ENCODE measurements at places on chromosomes 1 and 21.

DNA sequence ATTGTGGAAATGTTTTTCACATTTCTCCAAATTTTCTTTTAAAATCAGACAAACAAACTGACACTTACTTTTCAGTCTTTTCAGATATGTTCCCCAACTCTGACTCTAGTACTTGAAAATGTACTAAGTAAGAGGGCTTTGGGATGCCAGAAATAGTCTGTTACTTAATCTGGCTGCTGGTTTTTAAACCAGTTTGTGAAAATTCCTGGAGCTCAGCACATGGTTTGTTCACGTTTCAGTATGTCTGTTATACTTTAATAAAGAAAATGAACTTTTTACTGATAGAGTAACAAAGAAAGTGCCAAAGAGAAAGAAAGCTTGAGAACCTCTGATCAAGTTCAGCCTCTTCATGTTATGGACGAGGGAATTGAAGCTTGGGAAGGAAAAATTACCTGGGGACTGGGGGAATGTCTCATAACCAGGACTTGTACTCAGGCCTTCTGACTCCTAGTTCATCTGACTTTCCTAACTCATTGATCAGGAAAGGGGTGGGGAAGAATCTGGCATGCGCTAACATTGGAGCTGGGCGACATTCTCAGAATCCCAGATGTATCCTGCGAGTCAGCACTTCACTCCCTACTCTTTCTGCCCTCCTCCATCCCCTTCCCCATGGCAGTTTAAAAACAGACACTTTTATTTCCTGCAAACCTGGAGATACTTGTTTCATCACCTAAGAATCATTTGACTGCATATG, 30.8 kb upstream of the DNAJC6 start:
- peak; percentile 68 for DNase-seq
- H3K27me3 ChIP-seq: no peaks in the 10 kb centered on the region
- H3K4me1 ChIP-seq: peaks cover 15% of the 10 kb centered on the region
- peak overlapping the region; percentile 73 for H3K4me3 ChIP-seq
- no peaks in the 10 kb centered on the region for H3K36me3 ChIP-seq

DNA sequence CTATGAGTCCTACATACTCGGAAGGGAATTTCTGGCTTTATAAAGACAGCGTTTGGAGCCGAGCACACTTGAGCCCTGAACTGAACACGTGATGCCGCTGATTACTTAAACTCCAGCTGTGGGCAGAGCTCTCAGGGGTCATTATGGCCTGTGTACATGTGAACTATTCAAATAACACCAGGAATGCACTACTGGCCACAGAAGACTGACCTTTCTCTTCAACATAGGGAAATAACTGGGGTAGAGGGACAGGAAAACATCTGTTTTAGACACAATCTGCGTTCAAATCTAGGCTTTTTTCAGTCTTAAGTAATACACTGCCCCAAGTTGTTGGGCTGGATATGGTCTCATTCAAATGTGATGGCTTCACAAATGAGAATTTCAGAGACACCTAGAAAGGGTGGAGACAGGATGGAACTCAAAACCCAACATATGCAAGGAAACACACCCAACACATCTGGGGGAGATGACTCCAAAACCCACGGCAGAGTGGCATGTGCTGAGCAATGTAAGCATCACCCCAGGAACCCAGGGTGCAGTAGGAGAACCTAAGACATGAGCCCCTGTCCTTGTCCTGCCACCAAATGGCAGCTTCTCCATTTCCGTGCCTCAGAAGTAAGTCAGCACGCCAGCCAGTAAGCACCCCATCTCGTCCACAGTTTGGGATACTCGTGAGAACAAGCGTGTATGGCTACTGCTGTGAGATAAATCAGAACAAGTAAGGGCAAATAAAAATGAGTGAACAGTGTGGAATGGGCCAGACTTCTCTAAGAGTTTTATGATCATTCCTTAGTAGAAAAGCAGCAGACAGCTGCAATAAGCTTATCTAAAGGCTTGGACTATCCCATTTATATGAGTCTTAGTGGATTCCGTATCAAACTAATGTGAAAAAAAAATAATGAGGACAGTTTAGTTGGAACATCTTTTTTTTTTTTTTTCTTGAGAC, 24.9 kb downstream of the NID1 start:
- H3K27ac ChIP-seq: no peak overlapping the region
- H3K27me3 ChIP-seq: no peaks in the 10 kb centered on the region
- no peaks in the 10 kb centered on the region for H3K36me3 ChIP-seq
- DNase-seq: no peak

DNA sequence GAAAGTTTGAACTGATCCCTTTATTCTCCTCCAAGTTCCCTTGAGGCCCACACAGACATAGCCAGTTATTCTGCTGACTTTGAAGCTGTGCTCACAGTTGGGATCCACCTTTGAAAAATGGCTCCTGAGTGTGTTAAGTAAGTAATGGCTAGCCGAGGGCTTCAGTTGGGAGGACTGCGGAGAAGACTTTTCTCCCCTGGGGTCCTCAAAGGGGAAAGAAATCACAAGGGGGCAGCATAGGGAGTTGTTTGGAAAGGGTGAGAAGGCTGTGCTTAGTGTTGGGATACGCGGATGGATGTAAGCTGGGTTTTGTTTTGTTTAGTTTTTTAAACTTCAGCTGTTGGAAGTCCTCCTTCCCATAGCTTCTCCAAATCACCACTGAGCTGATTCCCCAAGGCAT, 8.3 kb downstream of the PGM1 start:
- no peak overlapping the region for H3K4me3 ChIP-seq
- peak; percentile 62 for DNase-seq
- H3K27ac ChIP-seq: no peak overlapping the region
- peaks cover 10% of the 10 kb centered on the region for H3K4me1 ChIP-seq
- H3K27me3 ChIP-seq: no peaks in the 10 kb centered on the region
- peaks cover 9% of the 10 kb centered on the region for H3K36me3 ChIP-seq

GRCh38 chr1:202149566-202149965, 5.0 kb upstream of the ARL8A start:
- no peak for DNase-seq
- no peaks in the 10 kb centered on the region for H3K27me3 ChIP-seq
- no peak overlapping the region for H3K4me3 ChIP-seq
- H3K36me3 ChIP-seq: no peaks in the 10 kb centered on the region
- H3K27ac ChIP-seq: no peak overlapping the region

DNA sequence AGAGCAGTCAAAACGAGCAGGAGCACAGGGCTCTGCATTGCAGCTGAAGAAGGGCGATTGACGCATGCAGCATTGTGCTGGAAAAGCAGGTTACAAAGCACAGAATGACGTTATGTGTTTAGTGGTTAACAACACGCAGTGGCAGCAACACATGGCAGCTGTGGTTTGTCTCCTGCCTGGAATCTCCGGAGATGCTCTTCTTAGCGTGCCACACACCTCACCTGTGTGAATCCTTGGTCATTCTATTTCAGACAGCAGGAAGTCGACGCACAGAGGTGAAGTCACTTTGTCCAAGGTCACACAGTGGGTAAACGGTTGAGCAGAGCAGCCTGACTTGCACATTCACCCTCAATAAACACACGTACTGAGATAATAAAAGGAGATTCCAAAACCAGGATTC, 14.7 kb downstream of the OBSCN start:
- H3K36me3 ChIP-seq: peaks cover 71% of the 10 kb centered on the region
- peaks cover 3% of the 10 kb centered on the region for H3K4me1 ChIP-seq
- DNase-seq: no peak
- no peaks in the 10 kb centered on the region for H3K27me3 ChIP-seq
- no peak overlapping the region for H3K4me3 ChIP-seq

- H3K4me3 ChIP-seq: no peak overlapping the region
- H3K27me3 ChIP-seq: no peaks in the 10 kb centered on the region
- DNase-seq: peak; percentile 48
- H3K36me3 ChIP-seq: peaks cover 82% of the 10 kb centered on the region
- peak overlapping the region; percentile 38 for H3K27ac ChIP-seq
Measured at GRCh38 chr1:214380396-214380795, 99.4 kb downstream of the SMYD2 start.

- H3K27me3 ChIP-seq: peaks cover 8% of the 10 kb centered on the region
- H3K4me1 ChIP-seq: peaks cover 9% of the 10 kb centered on the region
- H3K36me3 ChIP-seq: no peaks in the 10 kb centered on the region
- no peak overlapping the region for H3K4me3 ChIP-seq
Measured at GRCh38 chr1:53176452-53177208, 20.0 kb upstream of the CPT2 start.

DNA sequence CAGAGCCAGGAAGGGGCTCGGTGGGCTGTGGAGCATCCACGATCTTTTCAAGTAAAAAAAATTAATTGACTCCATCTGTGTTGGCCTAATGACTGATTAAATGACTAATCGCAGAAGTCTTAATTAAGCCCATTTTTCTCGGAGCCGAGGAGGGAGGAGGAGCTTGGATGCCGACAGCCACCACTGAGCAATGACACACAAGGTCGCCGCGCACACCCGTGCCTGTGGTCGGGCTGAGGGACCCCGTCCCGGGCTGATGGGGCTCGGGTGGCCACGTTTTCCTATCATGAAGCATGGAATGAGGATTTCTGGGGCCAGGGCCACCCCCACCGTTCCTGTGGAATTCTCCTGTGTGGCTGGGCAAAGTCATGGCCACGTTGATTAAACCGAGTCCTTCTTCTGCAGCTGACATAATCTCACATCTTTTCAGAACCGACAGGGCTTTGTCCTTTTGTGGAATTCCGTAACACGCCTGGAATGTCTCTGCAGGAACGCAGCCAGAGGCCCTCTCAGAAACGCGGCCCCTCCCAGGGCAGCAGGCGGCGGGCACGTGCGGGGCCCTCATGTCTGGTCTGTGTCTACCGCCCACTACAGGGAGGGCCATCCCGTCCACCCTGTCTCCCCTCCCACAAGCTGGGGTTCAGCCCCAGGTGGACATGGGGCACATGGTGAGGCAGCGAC, 60.7 kb downstream of the MORN1 start:
- peak overlapping the region; percentile 66 for H3K27ac ChIP-seq
- H3K4me3 ChIP-seq: no peak overlapping the region
- H3K36me3 ChIP-seq: no peaks in the 10 kb centered on the region
- no peak for DNase-seq
- no peaks in the 10 kb centered on the region for H3K4me1 ChIP-seq

- H3K36me3 ChIP-seq: no peaks in the 10 kb centered on the region
- H3K27me3 ChIP-seq: no peaks in the 10 kb centered on the region
- DNase-seq: no peak
- no peaks in the 10 kb centered on the region for H3K4me1 ChIP-seq
- H3K27ac ChIP-seq: no peak overlapping the region
- no peak overlapping the region for H3K4me3 ChIP-seq
Measured at GRCh38 chr1:215932558-215932957, 365.5 kb downstream of the KCTD3 start.

- no peaks in the 10 kb centered on the region for H3K27me3 ChIP-seq
- no peak overlapping the region for H3K27ac ChIP-seq
- H3K4me3 ChIP-seq: no peak overlapping the region
- H3K4me1 ChIP-seq: peaks cover 3% of the 10 kb centered on the region
- H3K36me3 ChIP-seq: no peaks in the 10 kb centered on the region
Measured at GRCh38 chr1:240086726-240087125, 5.0 kb upstream of the FMN2 start.

- no peak overlapping the region for H3K4me3 ChIP-seq
- peaks cover 33% of the 10 kb centered on the region for H3K36me3 ChIP-seq
- H3K27ac ChIP-seq: no peak overlapping the region
- peak; percentile 79 for DNase-seq
- no peaks in the 10 kb centered on the region for H3K27me3 ChIP-seq
Measured at GRCh38 chr1:19439464-19440171, 45.7 kb downstream of the CAPZB start.

GRCh38 chr1:101188331-101188730, 48.5 kb upstream of the S1PR1 start:
- no peaks in the 10 kb centered on the region for H3K36me3 ChIP-seq
- no peak for DNase-seq
- no peak overlapping the region for H3K27ac ChIP-seq
- no peaks in the 10 kb centered on the region for H3K4me1 ChIP-seq

DNA sequence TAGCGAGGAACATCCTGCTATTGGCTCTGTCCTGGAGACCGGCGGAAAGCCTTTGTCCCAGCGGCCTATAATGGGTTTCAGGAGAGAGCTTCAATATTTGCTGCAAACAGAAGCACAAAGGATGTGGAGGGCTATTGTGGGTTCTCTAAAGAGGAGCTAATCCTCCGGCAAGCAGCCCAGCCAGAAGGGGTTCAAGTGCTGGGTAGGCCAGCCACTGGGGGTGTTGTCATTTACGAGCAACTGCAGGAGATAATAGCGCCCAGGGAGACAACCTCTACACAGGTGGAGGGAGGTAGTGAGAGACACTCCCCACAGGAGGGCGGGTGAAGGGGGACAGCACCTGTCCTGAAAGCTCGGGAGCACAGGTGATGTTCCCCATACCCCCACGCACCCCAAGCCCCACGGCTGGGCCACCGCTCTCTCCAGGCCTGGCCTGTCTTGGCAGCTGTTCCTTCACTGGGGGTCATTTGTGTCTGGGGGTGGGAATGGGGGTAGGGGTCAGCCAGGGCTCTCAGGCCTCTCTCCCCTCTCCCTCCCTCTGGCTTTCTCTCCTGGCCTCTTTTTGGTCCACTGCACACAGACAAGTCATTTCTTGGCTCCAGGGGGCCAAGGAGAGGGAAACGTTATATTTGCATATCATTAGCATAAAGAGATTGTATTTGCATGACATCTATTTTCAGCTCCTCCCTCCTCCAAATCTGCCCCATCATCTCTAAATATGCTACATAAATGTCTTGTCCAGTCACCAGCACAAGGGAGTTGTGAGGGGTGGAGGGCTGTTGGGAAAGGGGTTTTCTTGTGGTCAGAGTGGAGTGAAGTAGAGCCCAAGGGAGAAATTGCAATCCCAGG, 22.0 kb upstream of the SLC26A9 start:
- H3K27me3 ChIP-seq: no peaks in the 10 kb centered on the region
- H3K4me1 ChIP-seq: no peaks in the 10 kb centered on the region
- DNase-seq: no peak
- H3K27ac ChIP-seq: no peak overlapping the region

DNA sequence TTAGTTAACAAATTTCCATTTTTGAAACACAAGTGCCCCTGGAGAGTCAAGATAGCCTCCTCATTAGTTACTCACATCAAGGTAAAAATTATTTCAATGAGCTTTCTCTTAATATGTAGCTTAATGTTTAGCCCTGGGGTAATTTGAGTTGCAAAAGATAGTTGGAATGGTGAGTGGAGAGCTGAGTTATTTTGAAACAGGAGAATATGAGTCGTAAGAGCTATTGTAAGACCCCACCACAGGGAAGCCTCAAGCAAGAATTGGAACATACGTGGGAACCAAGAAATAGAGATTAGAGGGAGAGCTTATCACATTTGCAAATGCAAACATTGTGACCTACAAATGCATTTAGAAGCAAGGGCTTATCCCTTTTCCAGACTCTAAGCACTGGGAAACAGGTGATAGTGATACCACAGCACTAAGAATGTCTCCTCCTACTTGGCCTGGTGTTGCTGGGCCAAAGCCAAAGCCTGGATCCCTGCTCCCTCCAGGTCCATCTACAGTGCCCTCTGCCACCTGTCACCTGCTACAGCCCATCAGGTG, 635.1 kb downstream of the PTPRC start:
- peak; percentile 70 for DNase-seq
- no peaks in the 10 kb centered on the region for H3K36me3 ChIP-seq
- H3K4me3 ChIP-seq: peak overlapping the region; percentile 24
- no peak overlapping the region for H3K27ac ChIP-seq

GRCh38 chr1:214552174-214552608, 789 bp upstream of the PTPN14 start:
- no peaks in the 10 kb centered on the region for H3K27me3 ChIP-seq
- H3K27ac ChIP-seq: peak overlapping the region; percentile 98
- peak; percentile 93 for DNase-seq
- peak overlapping the region; percentile 89 for H3K4me3 ChIP-seq

GRCh38 chr1:21909787-21910503, 27.2 kb downstream of the HSPG2 start:
- no peak for DNase-seq
- no peaks in the 10 kb centered on the region for H3K27me3 ChIP-seq
- peak overlapping the region; percentile 84 for H3K27ac ChIP-seq
- H3K4me1 ChIP-seq: peaks cover 22% of the 10 kb centered on the region
- H3K4me3 ChIP-seq: no peak overlapping the region
- H3K36me3 ChIP-seq: peaks cover 15% of the 10 kb centered on the region

Data from endodermal cell (in vitro differentiated cells).